Purkinje cell (primary cell): ENCODE measurements at places on chromosomes 3 and 15. TPM values are rescaled to one million over a fixed set of nuclear protein-coding genes. Genes with fewer than 3 reads are reported as not detected.

Gene MME
- 2.0 TPM in 1 of 2 replicates, not detected in the other for polyA plus RNA-seq

Gene ZNF80
- 0.31 TPM in 1 of 2 replicates, not detected in the other for polyA plus RNA-seq

Gene PLSCR5
- polyA plus RNA-seq = not detected in 2 replicates

Gene SH2D7
- not detected in 2 replicates for polyA plus RNA-seq

Gene CHRM5
- not detected in 2 replicates for polyA plus RNA-seq

Gene SAMD7
- polyA plus RNA-seq = not detected in 2 replicates

Gene SGO1
- 0.95 and 1.9 TPM in 2 replicates for polyA plus RNA-seq

Gene MAP1A
- polyA plus RNA-seq = 27.2 and 34.5 TPM in 2 replicates

Gene EIF4A2
- polyA plus RNA-seq = 1,838 and 1,904 TPM in 2 replicates

Gene LINGO1
- polyA plus RNA-seq = 0.60 and 6.4 TPM in 2 replicates

Gene LMAN1L
- not detected in 2 replicates for polyA plus RNA-seq

Gene UROC1
- not detected in 2 replicates for polyA plus RNA-seq

Gene HDC
- 1.2 and 2.6 TPM in 2 replicates for polyA plus RNA-seq

Gene TUSC7
- 5.7 TPM in 1 of 2 replicates, not detected in the other for polyA plus RNA-seq

Gene COL6A5
- not detected in 2 replicates for polyA plus RNA-seq

Gene ZBTB47
- polyA plus RNA-seq = 0.31 TPM in 1 of 2 replicates, not detected in the other

Gene SLC12A1
- 3.5 and 6.7 TPM in 2 replicates for polyA plus RNA-seq

Gene CMTM8
- 1.7 TPM in 1 of 2 replicates, not detected in the other for polyA plus RNA-seq

Gene ACP3
- not detected in 2 replicates for polyA plus RNA-seq

Gene ONECUT1
- not detected in 2 replicates for polyA plus RNA-seq

Gene FOXL2
- polyA plus RNA-seq = not detected in 2 replicates

Gene ANKRD63
- not detected in 2 replicates for polyA plus RNA-seq

Gene PCSK6
- polyA plus RNA-seq = 13.5 and 20.1 TPM in 2 replicates

Gene SERPINI1
- 687 and 886 TPM in 2 replicates for polyA plus RNA-seq

Gene FANCI
- 1.7 and 3.2 TPM in 2 replicates for polyA plus RNA-seq

Gene ALS2CL
- polyA plus RNA-seq = not detected in 2 replicates

Gene SEMA5B
- 0.42 and 2.9 TPM in 2 replicates for polyA plus RNA-seq

Gene GOLGA6B
- polyA plus RNA-seq = not detected in 2 replicates

Gene MITF
- polyA plus RNA-seq = 1.4 and 3.9 TPM in 2 replicates

Gene ALPK3
- not detected in 2 replicates for polyA plus RNA-seq

Gene CLDN18
- not detected in 2 replicates for polyA plus RNA-seq

Gene MASP1
- polyA plus RNA-seq = 1.0 and 2.8 TPM in 2 replicates
